Stimulated activated naive CD8-positive, alpha-beta T cell treated with anti-CD3 and anti-CD28 coated beads, Interleukin-15, Interleukin-2, amounts not matched to agents 100 U/mL and 50 U/mL, for 24 hours (primary cell): ENCODE measurements at places on chromosomes 7 and 10.
A peak's percentile ranks its signal among the peaks of the same experiment; 100 is the strongest.

- DNase-seq, result no peak
Observed at GRCh38 chr7:3836855-3837254, 535.8 kb downstream of the SDK1 start.

GRCh38 chr10:76036111-76036940 is 604.9 kb downstream of the LRMDA start:
- peak; percentile 53 for DNase-seq

GRCh38 chr10:124949543-124949942 is 7.6 kb downstream of the ZRANB1 start:
- DNase-seq, result no peak

GRCh38 chr7:121048195-121048594 is 59.7 kb downstream of the CPED1 start:
- no peak for DNase-seq

DNA sequence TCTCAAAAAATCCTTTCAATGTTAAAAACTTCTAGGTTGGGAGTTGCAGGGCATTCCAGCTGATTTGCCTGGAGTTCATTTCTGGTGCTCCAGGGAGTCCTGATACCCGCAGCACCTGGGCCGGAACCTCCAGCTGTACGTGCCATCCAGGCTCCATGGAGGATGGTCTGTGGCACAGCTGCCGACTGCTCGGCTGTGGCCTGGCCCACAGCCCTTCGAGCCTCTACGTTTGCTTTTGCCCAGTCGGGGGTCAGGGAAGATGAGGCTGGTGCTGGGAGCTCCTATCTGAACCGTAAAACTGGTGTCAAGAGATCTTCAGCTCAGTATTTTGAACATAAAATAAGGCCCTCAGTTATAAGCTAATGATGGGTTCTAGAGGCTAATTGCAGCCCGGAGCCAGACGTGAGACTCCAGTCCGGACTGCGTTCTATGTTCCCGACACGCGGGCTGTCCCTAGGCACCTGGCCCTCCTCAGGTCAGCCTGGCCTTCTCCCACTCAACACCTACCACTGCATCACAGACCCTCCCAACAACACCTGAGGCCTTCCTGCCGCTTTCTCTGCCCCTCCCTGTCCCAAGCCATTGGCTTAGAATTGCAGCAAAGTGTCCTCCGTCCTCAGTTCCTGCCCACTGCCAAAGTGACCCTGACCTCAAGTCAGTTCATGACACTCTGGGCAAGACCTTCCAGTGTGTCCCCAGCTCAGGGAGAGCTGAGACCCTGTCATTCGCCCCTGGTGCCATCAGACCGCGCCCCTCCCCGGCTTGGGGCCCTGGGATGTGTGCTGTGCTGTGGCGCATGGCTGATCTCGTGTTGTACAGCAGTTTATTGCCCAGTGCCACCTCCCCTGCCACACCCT is 64.2 kb upstream of the DNAJB6 start:
- no peak for DNase-seq

- no peak for DNase-seq
Observed at GRCh38 chr10:30436191-30436611, 2.2 kb downstream of the MAP3K8 start.

DNA sequence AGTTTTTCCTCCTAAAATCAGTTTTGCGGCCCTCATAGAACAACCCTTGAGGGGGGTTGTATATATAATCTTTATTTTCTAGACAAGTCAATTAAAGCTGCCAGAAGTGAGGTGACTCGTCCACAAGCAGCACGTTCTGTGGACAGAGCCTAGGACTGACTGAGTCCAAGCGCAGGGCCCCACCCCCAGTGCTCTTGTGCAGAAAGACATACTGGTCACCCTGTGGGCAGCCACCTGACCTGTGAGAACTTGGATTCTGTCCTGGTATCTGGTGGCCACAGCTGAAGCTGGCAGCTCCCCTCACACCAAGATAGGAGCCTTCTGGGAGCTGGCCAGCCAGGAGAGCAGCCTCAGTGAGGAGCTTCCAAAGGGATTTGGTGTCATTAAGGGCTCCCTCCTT is 89.3 kb downstream of the GRK5 start:
- DNase-seq, result no peak

DNA sequence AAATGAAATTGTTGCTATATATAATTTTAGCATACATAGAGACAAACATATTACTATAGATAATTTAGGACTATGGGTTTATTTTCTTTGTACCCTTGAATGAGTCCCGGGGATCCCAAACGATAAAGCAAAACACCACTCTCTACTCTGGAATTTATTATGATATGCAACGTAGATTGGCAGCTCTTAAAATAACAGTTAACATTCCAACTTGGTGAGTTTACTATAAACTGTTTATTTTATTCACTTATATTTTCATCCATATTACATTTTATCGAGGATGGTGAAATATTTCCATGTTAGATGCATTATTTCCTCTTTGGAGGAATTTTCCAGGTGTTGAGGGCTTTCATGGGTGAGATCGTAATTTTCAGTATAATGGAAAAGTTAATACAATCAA is 138.7 kb upstream of the DGKB start:
- no peak for DNase-seq

- no peak for DNase-seq
Observed at GRCh38 chr7:99607548-99607947, 9.2 kb upstream of the ZSCAN25 start.

DNA sequence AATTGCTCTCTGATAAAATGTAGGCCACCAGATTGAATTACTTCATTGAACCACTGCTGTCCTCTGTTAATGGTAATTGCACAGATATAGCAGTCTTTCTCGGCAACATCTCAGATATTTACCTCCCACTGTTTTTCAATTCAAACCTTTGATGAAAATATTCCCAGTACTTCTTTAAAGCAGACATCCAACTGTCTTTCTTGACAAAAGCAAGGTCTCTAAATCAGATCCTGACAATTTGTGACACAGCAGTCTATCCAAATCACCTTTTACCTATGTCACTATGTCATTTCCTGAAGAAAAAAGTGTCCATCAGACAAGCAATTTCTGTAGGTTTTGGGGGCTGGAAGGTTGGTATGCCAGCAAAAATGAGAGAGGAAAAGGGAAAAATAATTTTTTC is 555.7 kb downstream of the AUTS2 start:
- DNase-seq, result no peak

DNA sequence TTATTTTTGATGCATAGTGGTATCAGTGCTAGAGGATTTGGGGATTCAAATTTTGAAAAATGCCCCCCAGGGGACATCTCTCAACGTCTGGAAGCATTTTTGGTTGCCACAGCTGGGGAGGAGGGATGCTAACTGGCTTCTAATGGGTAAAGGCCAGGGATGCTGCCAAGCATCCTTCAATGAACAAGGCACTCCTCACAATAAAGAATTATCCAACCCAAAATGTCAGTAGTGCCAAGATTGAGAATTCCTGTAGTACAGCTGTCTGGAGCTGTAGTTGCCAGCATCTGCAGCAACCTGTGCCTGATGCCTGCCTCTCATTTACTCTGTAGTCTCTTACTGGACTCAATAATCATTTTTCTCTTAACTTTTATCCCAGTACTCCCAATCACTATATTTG is 53.5 kb downstream of the SEPTIN7 start:
- DNase-seq, result no peak

DNA sequence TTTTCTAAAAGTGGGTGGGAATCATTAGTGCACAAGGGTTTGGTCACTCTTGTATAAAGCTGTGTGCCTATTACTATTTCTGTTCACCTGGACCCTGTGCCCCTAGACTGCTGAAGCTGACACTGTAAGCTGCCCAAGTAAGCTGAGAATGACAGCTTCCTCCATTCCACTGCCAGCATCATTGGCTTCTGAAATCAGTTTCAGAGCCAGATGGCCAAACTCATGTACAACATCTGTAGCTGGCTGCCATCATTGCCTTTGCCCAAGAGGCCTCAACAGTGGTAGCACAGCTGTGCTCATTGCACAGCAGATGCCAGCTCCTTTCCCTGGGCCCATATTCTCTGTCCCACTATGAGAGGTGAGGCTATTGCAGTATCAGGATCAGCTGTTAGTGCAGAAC is 165.7 kb downstream of the CPEB3 start:
- no peak for DNase-seq

- no peak for DNase-seq
Observed at GRCh38 chr10:47049056-47049851, 138.0 kb downstream of the PTPN20 start.

- DNase-seq, result no peak
Observed at GRCh38 chr7:48033922-48034321, 1.4 kb upstream of the C7orf57 start.

GRCh38 chr10:98509745-98510144 is 63.0 kb upstream of the HPS1 start:
- no peak for DNase-seq

DNA sequence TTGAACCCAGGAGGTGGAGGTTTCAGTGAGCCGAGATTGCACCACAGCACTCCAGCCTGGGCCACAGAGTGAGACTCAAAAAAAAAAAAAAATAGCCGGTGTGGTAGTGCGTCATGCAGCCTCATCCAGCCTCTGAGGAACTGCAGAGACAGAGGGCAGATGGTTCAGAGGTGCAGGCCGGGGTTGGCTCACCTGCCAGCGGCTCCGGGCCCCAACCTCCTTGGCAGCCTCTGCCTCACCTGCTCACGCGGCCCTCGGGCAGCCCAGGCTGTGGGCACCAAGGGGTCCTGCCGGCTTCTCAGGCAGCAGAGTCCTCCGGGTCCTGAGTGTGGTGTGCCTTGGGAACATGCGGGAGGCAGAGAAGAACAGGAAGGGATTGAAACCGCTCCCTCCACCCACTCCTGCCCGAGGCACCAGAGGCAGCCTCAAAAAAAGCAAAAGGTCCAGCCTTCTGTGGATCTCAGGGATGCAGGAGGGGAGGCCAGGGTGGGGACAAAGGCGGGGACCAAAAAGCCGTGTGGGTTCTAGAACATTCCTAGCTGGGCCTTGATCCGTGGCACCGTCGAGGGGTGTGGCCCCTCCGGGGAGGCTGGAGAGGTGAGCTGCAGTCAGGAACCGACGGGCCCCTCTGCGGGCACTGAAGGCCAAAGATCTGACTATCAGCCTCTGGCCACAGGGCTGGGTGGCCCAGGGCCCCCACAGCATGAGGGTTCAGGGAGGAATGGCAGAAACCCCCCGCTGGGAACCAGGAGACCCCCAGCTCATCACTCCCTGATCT is 55.4 kb upstream of the DNAJB6 start:
- DNase-seq, result no peak

- no peak for DNase-seq
Observed at GRCh38 chr7:18821554-18821953, 295.9 kb downstream of the TWIST1 start.

- no peak for DNase-seq
Observed at GRCh38 chr7:42242381-42242780, 5.4 kb upstream of the GLI3 start.

DNA sequence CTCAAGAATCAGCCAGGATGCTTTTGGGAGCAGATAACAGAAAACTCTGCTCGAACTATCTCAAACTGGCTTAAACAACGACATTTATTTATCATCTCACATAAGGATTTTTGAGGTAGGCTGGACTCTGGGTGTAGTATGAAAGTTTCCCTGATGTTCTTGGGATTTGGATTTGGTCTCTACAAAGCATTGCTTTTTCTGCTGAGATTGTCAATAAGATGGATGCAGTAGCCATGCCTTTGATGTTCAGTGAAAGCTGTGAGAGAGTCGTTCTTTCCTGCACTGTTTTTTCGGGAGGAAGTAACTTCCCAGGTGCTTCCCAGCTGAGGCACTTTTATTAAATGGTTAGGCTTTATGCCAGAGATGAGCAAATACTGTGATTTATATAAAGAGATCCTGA is 181.1 kb downstream of the PRKG1 start:
- no peak for DNase-seq

GRCh38 chr10:123565691-123566660 is 100.2 kb upstream of the GPR26 start:
- no peak for DNase-seq

- DNase-seq, result no peak
Observed at GRCh38 chr7:55527307-55527706, 45.0 kb downstream of the VOPP1 start.

DNA sequence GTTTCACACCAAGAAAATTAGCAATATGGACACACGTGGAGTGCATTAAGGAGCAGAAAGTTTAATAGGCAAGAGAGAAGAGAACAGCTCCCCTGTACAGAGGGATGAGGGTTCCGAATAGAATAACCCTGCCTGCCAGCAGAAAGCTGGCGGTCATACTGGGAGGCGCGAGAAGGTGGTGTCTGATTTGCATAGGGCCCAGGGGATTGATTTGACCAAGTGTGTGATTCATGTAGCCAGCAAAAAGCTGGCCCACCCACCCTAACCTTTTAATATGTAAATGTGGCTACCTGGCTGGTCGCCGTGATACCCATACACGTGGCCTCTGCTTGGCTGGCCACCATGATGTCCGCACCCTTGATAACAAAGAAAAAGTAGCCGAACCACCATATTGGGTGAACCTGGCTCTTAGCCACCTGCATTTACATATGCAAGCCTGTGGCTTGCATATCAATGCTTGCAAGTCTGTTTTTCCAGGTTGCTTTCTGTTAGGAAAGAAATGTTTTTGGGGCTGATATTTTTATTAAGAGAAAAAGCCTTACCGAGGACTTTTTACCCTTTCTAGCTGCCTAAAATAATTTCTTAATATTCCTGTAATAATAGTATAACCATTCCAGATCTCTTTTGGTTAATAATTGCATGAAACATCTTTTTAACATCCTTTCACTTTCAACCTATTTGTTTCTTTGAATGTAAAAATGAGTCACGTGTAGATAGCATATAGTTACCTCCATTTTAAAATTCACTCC is 20.5 kb upstream of the VWDE start:
- DNase-seq, result no peak

GRCh38 chr10:110553905-110554304 is 13.6 kb upstream of the SMC3 start:
- no peak for DNase-seq

DNA sequence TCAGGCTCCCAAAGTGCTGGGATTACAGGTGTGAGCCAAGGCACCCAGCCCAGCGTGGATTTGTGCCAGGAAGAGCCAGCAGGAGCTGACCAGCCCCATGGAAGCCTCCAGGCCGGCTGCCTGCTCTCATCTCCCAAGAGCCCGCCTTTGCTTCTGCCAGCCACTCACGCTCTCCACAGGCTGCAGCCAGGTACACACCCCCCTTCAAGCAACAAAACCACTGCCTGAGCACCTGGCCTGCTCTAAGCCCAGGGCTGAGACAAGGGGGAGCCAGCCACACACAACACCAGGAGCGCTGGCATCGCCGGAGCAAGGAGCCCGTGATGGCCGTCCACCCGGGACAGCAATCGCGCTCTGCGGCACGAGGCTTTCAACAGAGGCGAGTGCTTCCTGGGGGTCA is 34.5 kb downstream of the MAD1L1 start:
- no peak for DNase-seq

DNA sequence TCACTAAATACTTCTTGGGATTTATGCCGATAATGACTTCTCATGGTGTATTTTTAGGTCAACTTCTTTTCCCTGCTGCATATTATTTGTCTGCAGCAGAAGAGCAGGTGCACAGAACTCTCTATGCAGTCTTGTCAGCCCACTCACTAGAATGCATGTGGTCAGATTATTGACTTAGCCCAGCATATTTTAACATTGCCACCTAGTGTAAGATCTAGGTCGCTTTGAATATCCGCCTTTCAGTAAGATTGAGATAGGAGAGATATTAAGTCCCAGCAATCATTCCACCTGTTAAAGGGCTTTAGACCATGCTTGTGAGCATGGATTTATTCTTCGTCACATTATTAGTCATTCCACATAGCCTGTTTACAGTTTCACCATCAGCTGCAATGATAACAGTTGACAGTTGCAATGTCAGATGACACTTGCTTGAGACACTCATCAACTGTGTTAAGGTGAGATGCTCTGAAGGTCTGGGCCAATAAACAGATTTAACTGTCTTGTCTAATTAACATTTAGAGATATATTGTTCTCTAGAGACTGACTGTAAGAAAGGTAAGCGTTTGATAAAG is 491.7 kb downstream of the ARL4A start:
- DNase-seq, result no peak
